Kasumi-1 (cell line): ENCODE measurements at places on chromosomes 7 and 10.

GRCh38 chr10:109247814-109248213, 675.5 kb downstream of the XPNPEP1 start:
- no peak for DNase-seq

DNA sequence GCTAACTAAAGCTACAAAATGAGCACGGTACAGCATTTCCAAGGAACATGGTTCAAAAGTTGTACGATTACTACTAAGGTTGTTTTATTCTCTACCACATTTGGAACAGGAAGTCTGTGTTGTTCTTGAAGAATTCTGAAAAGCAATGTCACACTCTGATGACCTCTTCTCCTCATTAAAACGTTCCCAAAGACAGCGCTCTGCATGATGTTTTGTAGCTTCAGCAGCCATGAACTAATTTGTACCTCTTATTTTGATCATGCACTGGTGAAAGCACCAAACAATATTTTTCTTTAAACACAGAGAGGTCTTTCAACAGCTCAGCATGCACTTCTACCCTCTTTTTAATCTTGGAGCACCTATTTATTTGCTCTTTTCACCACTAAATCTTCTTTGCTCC, 75.0 kb upstream of the TES start:
- no peak for DNase-seq

- no peak for DNase-seq
Measured at GRCh38 chr10:76974017-76974691, 663.5 kb downstream of the KCNMA1 start.

DNA sequence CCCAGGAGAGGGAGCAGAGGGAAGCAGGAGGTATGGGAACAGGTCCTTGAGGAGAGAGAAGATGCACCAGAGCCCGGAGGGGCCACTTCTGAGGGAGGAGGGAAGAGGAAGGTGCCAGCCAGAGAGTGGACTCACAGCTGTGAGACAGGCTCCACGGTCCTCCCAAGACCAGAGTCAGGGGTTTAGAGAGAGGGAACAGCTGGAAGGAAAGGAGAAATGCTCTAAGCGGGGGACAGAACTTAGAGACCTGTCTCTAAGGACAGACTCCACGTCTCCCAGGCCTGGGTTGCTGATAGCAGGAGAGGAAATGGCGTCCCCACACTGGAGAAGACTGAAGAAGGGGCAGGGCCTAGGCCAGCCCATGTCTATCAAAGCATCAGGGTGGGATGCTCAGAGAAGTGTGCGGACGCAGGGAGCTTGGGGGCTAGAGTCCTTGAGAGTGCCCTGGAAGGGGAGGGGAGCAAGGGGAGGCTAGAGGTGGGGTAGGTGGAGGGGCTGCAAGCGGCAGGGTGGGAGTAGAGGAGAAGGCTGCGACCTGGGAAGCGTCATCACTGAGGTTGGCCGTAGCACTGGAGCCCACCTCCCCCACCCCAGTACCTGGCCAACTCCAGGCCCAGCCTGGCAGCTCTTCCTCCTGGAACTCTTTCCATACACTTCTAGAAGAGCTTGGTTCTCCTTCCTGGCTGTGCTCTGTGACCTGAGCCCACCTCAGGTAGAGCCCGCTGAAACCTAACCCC, 25.6 kb upstream of the GRID1 start:
- DNase-seq: no peak

GRCh38 chr7:101698964-101699363, 69.9 kb upstream of the MYL10 start:
- no peak for DNase-seq

GRCh38 chr10:98881789-98882188, 353.9 kb downstream of the HPSE2 start:
- DNase-seq: no peak

DNA sequence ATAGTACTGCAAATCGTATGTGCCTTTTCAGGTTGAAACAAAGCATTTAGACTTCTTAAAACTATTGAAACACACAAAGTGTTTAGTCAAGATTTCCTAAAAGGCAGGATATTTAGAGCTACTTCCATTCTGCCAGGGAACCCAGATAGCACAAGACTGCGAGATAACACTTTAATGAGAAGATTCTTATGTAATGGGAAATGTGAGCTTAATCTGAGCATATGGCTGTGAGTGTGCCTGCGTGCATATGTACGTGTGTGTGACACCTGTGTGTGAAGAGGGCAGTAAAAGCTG, 14.3 kb upstream of the JCAD start:
- no peak for DNase-seq

- DNase-seq: no peak
Measured at GRCh38 chr10:76049581-76050290, 618.3 kb downstream of the LRMDA start.
